NCI-H2171 treated with DMSO at 0.1 percent for 48 hours (cell line): ENCODE measurements at places on chromosomes 7 and 10.

GRCh38 chr10:58615237-58615935, 102.7 kb downstream of the BICC1 start:
- no peak for DNase-seq

DNA sequence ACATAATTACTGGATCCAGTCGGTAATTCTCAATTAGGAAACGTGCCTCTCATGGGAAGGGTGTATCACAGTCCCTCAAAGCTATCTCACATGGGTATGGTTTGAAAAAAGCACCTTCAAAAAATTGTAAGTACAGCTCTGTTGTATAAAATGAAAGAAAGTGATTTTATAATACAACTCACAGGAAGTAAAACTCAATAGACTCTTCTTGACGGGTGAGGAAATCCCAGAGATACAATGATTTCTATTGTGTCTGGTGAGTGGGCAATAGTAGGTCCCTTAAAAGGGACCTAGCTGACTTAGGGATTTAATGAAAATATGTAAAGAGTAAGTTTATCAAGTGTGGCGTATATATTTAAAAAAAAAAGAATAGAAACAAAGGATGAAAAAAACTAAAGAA, 27.0 kb downstream of the TASOR2 start:
- no peak for DNase-seq

GRCh38 chr7:36367561-36368077, 22.0 kb upstream of the ANLN start:
- no peak for DNase-seq

DNA sequence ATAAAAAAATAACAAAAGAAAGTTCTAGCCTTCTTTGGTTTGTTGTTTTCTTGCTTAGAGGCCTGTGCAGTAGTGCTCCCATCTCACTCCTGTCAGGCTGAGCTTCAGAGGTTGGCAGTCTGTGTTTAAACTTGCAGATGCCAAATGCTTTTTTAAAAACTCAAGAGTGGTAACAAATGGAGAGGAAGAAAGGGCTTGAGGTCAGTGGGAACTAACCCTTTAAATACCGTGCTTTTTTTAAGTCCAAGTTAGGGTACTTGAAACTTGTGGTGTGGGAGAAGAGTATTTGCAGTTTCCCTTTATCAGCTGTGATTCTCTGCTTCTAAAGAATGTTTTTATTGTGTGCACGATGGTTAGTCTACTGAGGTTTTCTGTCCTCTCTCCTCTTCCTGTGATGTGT, 29.4 kb downstream of the ZRANB1 start:
- no peak for DNase-seq

GRCh38 chr10:24651923-24652322, 71.8 kb downstream of the ARHGAP21 start:
- DNase-seq, result no peak
